ENCODE measurements at places on chromosomes 3 and 15. TPM values are rescaled to one million over a fixed set of nuclear protein-coding genes. Genes with fewer than 3 reads are reported as not detected.

GRCh38 chr3:160616716-160617115 is 51.3 kb upstream of the KPNA4 start:
- H3K36me3 ChIP-seq, result no peaks in the 10 kb centered on the region
- no peaks in the 10 kb centered on the region for H3K4me1 ChIP-seq
- H3K27ac ChIP-seq, result no peak overlapping the region
- no peak overlapping the region for H3K4me3 ChIP-seq
- DNase-seq, result no peak

DNA sequence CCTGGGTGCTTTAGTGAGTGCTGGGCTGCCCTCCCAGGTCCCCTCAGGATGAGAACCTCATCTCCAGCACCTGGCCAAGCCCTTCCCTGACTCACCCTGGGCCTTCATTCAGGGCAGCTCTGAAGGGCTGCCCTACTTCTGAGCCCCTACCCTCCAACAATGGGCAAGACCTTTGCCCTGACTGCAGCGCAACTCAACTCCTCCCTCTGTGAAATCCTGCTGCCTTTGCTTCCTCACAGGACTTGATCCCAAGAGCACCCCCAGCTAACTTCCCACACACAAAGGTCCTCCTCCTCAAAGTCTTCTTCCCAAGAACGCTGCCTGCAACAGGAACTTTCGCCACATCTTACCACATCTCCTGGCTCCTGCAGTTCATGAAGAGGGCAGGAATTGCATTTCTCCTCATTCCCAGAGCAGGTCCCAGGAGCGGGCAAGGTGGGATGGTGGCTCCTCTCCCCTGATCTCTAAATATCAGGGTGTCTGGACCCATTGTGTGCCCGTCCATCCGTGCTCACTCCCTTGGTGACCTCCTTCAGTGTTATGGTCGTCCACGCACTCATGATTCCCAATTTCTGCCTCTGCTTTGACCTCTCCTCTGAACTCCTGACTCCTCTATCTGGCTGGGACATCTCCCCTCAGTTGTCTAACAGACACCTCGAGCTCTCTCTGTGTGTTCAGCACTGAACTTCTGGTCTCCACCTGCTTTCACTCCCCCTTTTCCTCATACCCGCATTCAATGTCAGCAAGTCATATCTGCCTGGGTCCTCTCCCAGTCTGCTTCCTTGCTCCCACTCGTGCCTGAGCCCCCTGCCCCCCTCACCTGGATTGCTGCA is 4.5 kb upstream of the SSUH2 start:
- DNase-seq, result peak; percentile 86
- peaks cover 4% of the 10 kb centered on the region for H3K36me3 ChIP-seq
- H3K27ac ChIP-seq, result peak overlapping the region; percentile 99
- no peak overlapping the region for H3K4me3 ChIP-seq

GRCh38 chr15:74482661-74483060 is 21.7 kb upstream of the UBL7 start:
- no peaks in the 10 kb centered on the region for H3K36me3 ChIP-seq
- no peak overlapping the region for H3K27ac ChIP-seq
- no peaks in the 10 kb centered on the region for H3K27me3 ChIP-seq
- H3K4me1 ChIP-seq, result no peaks in the 10 kb centered on the region
- H3K4me3 ChIP-seq, result no peak overlapping the region
- DNase-seq, result no peak

DNA sequence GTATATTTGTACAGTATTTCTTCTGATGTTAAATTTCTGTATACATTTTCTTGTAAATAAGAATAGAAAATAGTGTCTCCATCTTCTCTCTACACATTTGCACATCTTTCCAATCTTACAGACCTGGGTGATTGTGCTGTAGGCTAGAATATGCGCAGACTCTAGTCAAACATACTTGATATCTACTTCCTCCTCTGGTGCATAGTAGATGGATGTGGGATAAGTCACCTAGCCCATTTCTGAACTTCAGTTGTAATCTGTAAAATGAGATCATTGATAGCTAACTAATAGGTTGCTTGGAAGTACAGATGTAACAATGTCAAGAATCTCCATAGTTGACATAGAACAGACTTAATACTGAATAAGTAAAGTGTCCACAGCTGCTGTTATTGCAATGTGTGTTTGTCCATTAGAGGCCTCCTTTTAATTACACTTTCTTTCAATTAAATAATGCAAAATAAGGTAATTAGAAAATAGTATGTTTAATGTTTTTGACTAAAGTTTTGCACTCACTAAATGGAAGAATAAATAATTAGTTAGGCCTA is 46.7 kb downstream of the ALCAM start:
- no peaks in the 10 kb centered on the region for H3K36me3 ChIP-seq
- no peak for DNase-seq
- H3K27ac ChIP-seq, result no peak overlapping the region
- no peak overlapping the region for H3K4me3 ChIP-seq
- no peaks in the 10 kb centered on the region for H3K4me1 ChIP-seq
- H3K27me3 ChIP-seq, result no peaks in the 10 kb centered on the region

DNA sequence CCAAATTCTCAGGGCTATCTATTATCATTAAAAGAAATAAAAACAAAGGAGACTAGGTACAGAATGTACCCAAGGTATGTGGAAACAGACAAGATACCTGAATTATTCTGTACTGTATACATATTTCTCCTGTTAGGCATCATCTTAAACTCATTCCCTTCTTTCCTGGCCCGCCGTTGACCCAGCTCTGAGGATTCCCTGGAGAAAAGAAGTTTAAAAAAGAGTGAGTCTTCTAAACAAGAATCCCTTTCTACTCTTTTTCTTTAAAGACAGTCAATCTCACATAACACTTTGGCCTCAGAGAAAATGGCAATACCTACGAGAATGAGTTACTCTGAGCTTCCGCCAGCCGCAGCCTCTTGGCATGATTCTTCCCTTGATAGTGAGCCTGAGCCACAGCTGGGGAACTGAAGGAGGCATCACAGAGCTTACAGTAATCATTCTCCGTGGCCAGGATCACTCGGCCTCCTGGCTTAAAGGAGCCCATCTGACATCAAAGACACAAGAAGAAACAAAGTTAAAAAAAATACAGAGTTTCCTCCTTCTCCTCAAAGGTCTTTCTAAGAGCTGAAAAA is 44.2 kb downstream of the ZMAT3 start:
- H3K36me3 ChIP-seq, result no peaks in the 10 kb centered on the region
- DNase-seq, result no peak
- H3K27ac ChIP-seq, result no peak overlapping the region
- no peaks in the 10 kb centered on the region for H3K4me1 ChIP-seq
- H3K4me3 ChIP-seq, result no peak overlapping the region

- H3K36me3 ChIP-seq, result no peaks in the 10 kb centered on the region
- H3K4me1 ChIP-seq, result no peaks in the 10 kb centered on the region
Measured at GRCh38 chr3:76367281-76367680, 581.9 kb upstream of the ZNF717 start.

GRCh38 chr3:66276705-66277274 is 56.0 kb downstream of the SLC25A26 start:
- no peaks in the 10 kb centered on the region for H3K4me1 ChIP-seq
- H3K36me3 ChIP-seq, result no peaks in the 10 kb centered on the region
- peak; percentile 56 for DNase-seq
- H3K27me3 ChIP-seq, result no peaks in the 10 kb centered on the region
- H3K27ac ChIP-seq, result no peak overlapping the region

- no peak overlapping the region for H3K4me3 ChIP-seq
- H3K27ac ChIP-seq, result no peak overlapping the region
- H3K27me3 ChIP-seq, result no peaks in the 10 kb centered on the region
Measured at GRCh38 chr3:52468336-52468735, 12.9 kb downstream of the NISCH start.

- H3K27ac ChIP-seq, result no peak overlapping the region
- peaks cover 18% of the 10 kb centered on the region for H3K4me1 ChIP-seq
- peaks cover 18% of the 10 kb centered on the region for H3K36me3 ChIP-seq
- H3K4me3 ChIP-seq, result no peak overlapping the region
Measured at GRCh38 chr3:146521394-146521793, 23.0 kb downstream of the PLSCR1 start.

- H3K4me3 ChIP-seq, result no peak overlapping the region
- no peak overlapping the region for H3K27ac ChIP-seq
- no peaks in the 10 kb centered on the region for H3K27me3 ChIP-seq
- no peak for DNase-seq
Measured at GRCh38 chr3:59247402-59247841, 197.6 kb upstream of the CFAP20DC start.

The CPNE9 gene
- polyA plus RNA-seq, result 0.73 TPM

All from large intestine (tissue), 12 donors.